ENCODE measurements at places on chromosomes 2 and 18.

DNA sequence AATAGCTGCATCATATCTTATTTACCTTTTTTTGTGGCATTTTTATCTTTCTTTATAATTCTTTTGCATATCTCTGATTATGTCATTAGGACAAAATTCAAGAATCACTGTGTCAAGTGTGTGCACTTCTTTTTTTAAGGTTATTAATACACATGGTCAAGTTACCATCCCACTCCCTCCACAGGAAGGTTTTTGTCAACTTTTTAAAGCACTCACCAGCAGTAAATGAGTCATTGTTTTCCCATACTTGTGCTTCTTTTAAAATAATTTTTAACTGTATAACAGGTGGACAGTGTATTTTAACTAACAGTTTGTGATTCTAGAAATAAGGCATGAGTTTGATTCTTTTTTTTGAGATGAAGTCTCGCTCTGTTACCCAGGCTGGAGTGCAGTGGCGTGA, 45.7 kb upstream of the FAM171B start:
- no peak for DNase-seq

- no peak for DNase-seq
Measured at GRCh38 chr18:60060026-60060425, 160.2 kb downstream of the PMAIP1 start.

DNA sequence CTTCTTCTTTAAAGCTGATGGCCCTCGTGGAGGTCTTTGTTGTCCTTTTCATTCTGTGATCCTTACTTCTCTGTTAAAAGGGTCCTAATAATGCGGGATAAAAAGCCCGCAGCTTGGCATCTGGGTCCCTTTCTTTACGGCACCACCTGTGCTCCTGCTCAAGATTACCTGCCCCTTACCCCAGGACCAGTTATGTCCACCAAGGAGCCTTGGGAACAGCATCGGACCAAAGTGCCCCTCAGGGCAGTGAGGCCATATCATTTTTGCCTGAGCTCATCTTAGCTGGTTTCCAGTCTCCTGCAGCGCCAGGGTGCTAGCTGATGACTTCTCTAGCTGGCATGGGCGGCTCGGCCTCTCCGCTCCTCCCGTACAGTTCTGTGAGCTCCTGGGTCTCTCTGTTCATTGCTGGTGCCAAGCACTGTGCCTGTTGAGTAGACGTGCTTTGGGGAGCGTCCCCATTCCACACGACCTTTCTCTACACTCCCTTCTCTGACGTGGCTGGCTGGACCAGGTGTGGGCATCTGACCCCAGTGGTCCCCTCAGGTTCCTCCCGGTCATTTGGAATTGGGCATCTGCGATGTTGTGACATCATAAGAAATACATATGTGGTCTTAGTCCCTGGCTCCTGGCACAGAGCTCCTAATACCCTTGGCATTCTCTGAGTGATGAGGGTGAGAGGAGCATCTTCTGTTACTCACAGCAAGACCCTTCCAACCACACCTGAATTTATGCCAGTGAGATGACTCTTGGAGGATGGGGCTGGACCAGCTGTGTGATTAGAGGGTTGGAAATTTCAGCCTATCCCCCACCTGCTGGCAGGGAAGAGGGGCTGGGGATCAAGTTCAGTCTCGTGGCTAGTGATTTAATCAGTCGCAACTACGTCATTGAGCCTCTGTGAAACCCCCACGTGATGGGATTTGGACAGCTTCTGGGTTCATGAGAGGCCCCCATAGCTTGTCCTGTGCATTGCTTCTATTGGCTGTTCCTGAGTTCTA, 134.2 kb upstream of the HS6ST1 start:
- no peak for DNase-seq

DNA sequence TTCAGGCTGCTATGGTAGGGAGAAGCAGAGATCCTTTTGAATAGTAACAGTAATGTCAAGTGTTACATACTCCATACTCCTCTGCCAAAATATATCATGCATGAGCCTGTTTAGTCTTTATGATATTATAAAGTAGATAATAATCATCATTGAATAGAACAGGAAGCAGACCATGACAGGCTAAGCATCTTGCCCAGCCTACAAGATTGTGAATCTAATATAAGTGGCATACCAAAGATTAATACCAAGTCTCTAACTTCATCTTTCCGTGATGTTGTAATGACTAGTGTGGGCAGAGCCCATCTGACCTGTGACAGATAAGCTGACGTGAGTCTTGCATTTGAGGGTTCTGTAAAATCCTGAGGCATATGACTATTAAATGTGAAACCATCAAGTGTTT, 13.1 kb downstream of the NDUFB3 start:
- no peak for DNase-seq

GRCh38 chr18:77702686-77703085, 453.0 kb downstream of the GALR1 start:
- no peak for DNase-seq

- no peak for DNase-seq
Measured at GRCh38 chr2:137862651-137863050, 101.6 kb upstream of the HNMT start.

GRCh38 chr2:174630107-174630506, 32.5 kb upstream of the WIPF1 start:
- DNase-seq = no peak
